RWPE1 (cell line): ENCODE measurements at places on chromosomes 1 and 21.

DNA sequence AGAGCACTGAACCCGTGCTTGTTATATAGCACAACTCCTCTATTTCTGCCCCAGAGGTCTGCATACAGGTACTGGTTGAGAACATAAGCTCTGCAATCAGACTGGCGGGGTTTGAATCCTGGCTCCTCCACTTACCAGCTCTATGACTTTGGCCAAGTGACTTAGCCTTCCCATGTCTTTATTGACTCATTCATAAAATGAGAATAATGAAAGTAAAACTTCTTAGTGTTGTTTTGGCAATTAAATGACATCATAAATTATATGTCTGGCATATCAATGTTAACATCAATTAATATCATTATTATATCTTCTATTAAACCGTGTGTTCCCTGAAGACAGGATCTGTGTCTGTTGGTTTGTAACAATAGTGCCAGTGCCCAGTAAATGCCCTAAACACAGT lies 4.3 kb downstream of the INKA2 start:
- DNase-seq, result no peak

GRCh38 chr1:119556423-119556822 lies 49.4 kb downstream of the HSD3B1 start:
- DNase-seq, result no peak

- no peak for DNase-seq
These were observed 151.2 kb downstream of the TRIM33 start for GRCh38 chr1:114359791-114360190.

DNA sequence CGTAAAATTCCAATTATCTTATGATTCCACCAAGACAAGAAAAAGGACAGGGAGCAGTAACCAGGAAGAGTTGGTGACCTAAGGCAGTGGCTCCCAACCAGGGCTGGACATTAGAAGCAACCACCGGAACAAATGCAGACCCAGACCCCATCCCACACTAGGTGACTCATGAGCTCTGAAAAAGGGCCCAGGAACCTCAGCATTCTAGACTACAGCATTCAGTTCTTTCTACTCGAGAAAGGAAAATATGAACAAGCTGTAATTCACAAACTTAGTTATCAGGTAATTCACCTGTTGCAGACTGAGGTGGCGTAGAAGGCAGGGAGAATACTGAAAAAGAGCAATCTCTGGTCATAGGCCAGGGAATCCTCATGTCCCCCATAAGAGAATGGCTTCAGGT lies 138.4 kb upstream of the KRTAP19-8 start:
- no peak for DNase-seq

DNA sequence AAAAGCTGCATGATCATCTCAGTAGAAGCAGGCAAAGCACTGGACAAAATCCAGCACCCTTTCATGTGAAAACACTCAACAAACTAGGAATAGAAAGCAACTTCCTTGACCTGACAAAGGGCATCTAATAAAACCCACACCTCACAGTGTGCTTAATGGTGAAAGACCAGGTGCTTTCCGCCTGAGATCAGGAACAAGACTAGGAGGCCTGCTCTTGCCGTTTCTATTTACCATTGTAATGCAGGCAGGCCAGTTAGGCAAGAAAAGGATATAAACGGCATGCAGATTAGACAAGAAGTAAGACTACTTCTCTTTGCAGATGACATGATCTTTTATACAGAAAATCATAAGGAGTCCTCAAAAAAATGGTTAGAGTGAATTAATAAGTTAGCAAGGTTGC lies 37.2 kb downstream of the SLC37A1 start:
- no peak for DNase-seq

DNA sequence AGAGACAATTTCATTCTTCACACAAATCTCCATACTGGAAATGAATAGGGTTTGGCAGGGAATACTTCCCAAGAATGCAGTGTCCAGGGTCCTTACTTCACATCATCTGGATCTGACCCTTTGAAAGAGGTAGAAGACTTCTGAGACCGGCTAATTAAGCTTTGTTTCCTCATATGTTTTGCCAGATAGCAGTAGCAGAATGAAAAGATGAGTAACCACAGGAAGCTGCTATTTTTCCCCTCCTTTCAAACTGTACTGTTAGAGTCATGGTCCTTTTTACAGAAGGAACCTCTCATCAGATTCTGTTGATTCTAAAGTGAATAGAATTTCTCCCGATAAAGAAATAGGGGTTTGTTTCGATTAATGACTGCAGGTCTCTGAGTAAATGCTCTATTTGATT lies 1.4 kb upstream of the OLFML3 start:
- DNase-seq, result no peak

DNA sequence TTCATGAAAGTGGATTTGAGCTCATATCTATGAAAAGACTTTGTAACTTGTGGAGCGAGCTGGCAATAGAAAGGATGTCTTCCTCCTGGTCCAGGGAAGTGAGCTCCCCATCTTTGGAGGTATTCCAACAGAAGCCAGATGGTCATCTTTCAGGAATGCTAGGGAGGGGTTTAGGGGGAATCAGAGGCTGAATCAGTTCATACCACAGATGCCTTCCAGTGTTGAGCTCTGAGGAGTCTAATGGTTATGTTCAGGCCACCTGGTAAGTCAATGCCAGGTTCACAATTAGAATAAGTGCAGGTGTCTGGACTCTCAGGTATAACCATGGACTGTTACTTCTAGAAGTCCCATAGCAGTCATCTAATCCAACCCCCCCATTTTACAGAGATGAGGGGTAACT lies 119.1 kb downstream of the ACTL8 start:
- DNase-seq, result peak; percentile 93

GRCh38 chr1:26391450-26391849 lies 18.9 kb upstream of the ZNF683 start:
- DNase-seq, result peak; percentile 86

DNA sequence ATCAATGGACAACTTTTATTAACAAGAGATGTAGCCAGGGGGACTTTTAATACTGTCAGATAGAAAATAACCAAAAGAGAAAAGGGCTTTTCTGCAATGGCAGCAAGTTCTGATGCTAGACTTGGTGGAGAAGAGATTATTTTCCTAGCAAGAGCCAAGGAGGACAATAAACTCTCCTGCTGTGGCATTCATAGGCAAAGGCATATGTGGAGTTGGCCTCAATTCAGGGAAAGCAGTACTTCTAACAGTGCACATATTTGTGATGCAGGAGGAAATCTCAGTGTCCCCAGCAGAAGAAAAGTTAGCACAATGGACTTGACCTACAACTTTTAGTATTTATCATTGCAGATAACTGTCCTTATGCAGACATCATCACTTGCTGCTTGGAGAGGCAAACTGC lies 75.1 kb upstream of the GRIK1 start:
- no peak for DNase-seq
